ENCODE measurements at places on chromosomes 13 and 19.
A peak's percentile ranks its signal among the peaks of the same experiment; 100 is the strongest.

GRCh38 chr19:29966588-29967249 is 24.7 kb downstream of the URI1 start:
- DNase-seq, result no peak

- no peak for DNase-seq
Observed at GRCh38 chr13:22931576-22931975, 249.2 kb upstream of the SGCG start.

- no peak for DNase-seq
Observed at GRCh38 chr13:84745051-84745551, 862.8 kb upstream of the SLITRK1 start.

- peak; percentile 36 for DNase-seq
Observed at GRCh38 chr19:43984687-43985000, 656 bp downstream of the ZNF155 start.

- no peak for DNase-seq
Observed at GRCh38 chr13:34430294-34430693, 511.8 kb upstream of the NBEA start.

- no peak for DNase-seq
Observed at GRCh38 chr13:46386392-46387063, 524 bp downstream of the RUBCNL start.

- DNase-seq, result no peak
Observed at GRCh38 chr19:14467816-14468215, 7.3 kb downstream of the PTGER1 start.

- no peak for DNase-seq
Observed at GRCh38 chr13:84959818-84960217, 839.4 kb downstream of the SLITRK6 start.

DNA sequence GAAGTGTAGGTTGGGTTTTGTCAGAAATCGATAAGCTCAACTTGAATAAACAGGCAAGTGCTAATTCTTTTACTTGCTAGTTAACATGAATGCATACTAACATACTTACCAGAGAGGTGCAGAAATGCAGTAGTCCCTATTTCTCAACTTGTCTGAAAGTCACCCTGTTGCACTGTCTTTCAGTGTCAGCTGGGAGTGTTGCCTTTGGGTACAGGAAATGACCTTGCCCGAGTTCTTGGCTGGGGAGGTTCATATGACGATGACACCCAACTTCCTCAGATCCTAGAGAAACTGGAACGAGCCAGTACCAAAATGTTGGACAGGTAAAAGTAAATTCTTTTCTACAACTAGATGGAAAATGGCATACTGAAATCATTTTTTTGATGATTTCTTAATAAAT is 103.5 kb upstream of the AKAP11 start:
- no peak for DNase-seq

DNA sequence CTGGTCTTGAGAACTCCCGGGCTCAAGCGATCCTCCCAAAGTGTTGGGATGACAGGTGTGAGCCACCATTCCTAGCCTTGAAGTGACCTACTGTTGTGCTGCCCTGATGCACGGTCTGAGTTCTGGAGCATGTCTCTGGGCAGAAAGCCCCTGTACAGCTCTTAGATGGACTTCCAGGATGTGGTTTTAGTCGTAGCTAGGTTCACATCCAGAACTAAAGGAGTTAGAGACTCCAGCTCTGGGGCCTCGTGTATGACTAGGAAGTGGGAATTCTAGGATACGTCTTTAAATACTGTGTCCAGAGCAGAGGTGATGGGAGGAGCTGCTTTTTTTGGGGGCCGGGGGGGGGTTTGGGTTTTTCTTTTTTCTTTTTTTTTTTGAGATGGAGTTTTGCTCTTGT is 12.2 kb downstream of the UPF1 start:
- no peak for DNase-seq

GRCh38 chr13:32941368-32941767 is 74.9 kb upstream of the KL start:
- DNase-seq, result no peak

- DNase-seq, result no peak
Observed at GRCh38 chr13:91539286-91540157, 141.1 kb downstream of the GPC5 start.

GRCh38 chr19:48117515-48118130 is 7.0 kb upstream of the PLA2G4C start:
- DNase-seq, result no peak

- DNase-seq, result peak; percentile 59
Observed at GRCh38 chr19:29620931-29621351, 14.9 kb downstream of the POP4 start.
